ENCODE measurements at places on chromosomes 3 and 15.

DNA sequence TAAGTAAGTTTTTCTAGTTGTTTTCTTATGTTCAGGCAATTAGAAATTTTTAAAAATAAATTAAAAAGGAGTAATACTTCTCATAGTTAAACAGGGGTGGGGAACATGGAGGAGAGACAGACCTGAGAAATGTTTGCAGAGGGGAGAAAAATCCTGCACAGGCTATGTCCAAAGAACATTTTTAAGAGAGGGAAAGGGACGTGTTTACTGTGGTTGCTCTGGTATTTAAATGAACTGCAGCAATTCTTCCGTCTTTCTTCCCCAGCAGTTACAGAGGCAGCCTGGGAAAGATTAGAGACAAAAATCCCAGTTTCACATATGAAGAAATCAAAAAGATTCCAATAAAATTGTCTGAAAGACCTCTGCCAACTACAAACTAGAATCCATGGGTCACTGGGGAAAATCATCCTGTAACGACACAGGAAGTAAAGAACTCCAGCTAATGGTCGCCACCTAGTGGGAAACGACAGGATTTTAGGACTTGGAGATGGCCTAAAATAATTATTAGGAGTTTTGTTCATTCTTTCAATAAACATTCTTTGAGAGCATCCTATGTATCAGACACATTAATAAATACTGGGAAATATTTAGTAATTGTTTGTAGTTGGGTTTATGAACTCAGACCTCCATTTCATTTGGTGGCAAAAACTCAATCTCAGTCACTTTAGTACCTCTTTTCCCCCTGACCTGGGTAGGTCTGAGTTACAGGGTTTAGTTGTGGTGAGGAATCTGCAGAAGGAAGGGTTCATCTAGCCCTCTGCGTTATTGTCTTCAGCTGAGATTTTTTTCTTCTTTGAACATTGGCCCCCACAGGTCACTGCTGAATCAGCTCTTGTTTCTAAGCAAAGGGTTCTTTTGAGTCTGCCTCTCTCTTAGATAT, 69.9 kb upstream of the GOLIM4 start:
- no peak for DNase-seq

- no peak for DNase-seq
Observed at GRCh38 chr3:114320246-114320645, 26.4 kb downstream of the TIGIT start.

- no peak for DNase-seq
Observed at GRCh38 chr15:68387381-68388143, 44.4 kb downstream of the ITGA11 start.

- no peak for DNase-seq
Observed at GRCh38 chr3:55486857-55487380, at the start of gene WNT5A. Gene WNT5A, minus strand, starts transcription at chr3:55487306. Its CDS starts 321 bp downstream, at chr3:55486985.

DNA sequence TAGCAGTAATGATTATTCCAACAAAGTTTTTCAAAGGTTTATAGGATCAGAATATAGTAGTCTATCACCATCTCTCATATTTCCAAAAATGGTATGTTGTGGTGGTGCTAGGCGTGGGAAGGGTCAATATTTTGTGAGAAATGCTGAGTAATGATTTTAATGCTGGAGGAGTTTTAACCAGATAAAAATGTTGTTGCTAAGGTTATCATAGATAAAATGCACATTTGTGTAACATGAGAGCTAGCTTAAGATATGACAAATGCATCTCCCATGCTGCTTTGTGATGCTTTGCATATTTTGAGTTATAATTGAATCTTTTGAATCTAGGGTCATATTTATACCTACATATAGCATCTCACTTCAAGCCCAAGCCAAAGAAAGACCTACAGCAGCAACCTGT, 103.9 kb upstream of the ROBO1 start:
- DNase-seq = no peak

GRCh38 chr3:27714692-27715453, 7.2 kb downstream of the EOMES start:
- DNase-seq = no peak

DNA sequence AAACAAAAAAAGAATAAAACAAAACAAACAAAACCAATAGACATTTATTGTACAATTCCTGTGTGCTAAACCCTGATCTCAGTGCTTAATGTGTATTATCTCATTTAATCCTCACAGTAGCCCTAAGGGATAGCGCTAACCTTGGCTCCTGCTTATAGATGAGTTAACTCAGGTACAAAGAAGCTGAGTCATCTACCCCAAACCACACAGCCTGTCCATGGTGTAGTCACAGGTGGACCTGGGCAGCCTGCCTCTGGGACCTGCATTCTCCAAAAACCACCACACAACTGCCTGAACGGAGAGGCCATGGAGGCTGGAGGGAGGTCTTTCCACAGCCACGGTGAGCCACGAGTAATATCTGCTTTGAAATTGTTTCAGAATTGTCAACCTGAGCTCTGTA, 5.5 kb upstream of the CLN6 start:
- no peak for DNase-seq

DNA sequence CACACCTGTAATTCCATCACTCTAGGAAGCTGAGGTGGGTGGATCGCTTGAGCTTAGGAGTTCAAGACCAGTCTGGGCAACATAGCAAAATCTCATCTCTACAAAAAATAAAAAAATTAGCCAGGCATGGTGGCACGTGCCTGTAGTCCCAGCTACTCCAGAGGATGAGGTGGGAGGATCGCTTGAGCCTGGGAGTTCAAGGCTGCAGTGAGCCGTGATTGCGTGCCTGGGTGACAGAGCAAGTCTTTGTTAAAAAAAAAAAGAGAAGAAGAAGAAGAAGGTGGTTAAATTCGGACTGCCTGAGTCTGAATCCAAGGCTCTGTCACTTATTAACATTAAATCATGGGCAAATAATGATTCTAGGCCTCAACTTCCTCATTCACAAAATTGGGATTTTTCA, 51.0 kb downstream of the EOMES start:
- no peak for DNase-seq

- DNase-seq = peak; percentile 24
Observed at GRCh38 chr3:49554633-49555265, 472 bp downstream of the BSN start.

GRCh38 chr3:123198372-123198771, 3.4 kb upstream of the SEC22A start:
- DNase-seq = no peak

DNA sequence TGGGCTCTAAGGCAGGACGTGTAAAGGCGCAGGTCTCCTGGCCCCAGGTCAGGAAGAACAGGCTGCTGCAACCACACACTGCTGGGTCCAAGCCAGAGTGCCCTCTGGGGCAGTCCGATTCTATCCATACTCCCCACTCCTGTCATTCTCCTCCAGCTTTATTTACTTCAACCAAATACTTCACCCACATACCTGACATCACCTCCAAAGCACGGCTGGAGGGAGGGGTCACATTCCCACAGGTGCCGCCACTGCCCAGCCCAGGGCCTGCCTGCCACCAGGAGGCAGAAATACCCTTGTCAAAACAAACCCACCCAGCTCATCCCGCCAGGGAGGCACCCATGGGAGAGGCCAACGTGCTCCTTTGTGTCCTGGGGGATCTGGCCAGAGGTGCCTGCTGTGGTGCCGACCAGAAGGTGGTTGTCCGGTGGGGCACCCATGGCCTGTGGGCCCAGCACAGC, 100.4 kb downstream of the DAPK2 start:
- DNase-seq = no peak

All from stimulated activated CD4-positive, alpha-beta T cell treated with anti-CD3 and anti-CD28 coated beads, Interleukin-1b, Interleukin-23, amount 100 ng/mL, for 24 hours (primary cell).